ENCODE measurements at places on chromosomes 4 and X. TPM values are rescaled to one million over a fixed set of nuclear protein-coding genes. Genes with fewer than 3 reads are reported as not detected.

DNA sequence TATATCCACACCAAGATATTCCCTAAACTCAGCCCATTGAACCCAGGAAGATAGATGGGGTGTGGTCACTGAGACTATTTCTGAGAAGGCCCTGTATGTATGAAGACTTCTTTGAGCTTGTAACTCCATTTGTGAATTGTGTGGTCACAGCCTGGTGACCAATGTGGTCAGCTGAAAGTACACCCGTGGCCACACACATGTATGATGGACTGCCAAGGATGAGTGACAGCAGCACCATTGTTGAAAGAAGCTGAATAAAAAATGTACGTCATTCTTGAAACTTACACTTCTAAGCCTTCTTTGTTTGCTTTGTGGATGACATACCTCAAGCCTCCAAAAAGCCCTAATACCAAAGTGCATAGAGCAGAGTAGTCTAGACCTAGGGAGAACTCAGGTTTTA lies 581.4 kb downstream of the RAB28 start:
- no peak for DNase-seq

DNA sequence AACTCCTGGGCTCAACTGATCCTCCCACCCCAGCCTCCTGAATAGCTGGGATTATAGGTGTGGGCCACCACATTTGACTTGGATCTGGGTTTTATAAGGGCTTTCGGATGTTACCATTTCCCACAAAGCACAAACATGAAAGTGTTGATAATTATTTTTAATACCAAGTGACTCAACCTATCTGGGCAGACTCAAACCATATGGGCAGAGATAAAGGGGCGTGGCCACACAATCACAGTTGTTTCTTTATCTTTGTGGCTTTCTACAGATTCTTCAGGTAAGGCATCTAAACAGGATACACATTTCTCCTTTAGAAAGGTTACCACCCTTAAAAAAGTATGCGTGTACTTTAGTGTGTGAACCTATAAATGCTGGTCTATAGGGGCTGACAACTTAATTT lies 122.5 kb downstream of the ZNF827 start:
- DNase-seq = no peak

DNA sequence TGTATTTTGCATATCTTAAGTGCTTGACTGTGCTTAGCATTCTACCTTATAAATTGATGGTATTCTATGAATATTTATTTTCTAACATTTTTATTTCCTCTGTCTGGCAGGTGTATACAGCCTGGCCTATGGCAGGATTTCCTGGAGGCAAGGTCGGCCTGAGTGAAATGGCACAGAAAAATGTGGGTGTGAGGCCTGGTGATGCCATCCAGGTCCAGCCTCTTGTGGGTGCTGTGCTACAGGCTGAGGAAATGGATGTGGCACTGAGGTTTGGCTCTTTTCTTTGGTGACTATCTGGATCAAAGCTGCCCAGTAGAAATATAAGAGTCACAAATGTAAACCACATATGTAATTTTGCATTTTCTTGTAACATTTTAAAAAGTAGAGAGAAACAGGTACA lies 6.5 kb upstream of the NUDT6 start:
- no peak for DNase-seq

DNA sequence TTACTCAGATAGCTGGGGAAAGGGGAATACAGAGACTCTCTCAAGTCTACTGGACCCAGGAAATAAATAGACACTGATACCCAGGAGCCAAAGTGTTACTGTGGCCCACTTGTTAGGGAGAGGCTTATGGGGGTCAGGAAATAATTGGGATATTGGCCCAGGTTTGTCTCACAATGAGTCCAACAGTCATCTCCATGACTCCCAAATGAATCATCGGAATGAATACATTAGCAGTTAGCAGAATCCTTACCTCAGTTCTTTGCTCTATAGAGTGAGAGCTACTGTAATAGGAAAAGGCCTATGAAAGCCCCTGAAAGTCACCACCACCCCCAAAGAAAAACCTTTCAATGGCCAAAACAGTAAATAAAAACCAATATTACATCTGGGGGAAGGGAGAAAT lies 42.4 kb upstream of the ARHGEF6 start:
- no peak for DNase-seq

DNA sequence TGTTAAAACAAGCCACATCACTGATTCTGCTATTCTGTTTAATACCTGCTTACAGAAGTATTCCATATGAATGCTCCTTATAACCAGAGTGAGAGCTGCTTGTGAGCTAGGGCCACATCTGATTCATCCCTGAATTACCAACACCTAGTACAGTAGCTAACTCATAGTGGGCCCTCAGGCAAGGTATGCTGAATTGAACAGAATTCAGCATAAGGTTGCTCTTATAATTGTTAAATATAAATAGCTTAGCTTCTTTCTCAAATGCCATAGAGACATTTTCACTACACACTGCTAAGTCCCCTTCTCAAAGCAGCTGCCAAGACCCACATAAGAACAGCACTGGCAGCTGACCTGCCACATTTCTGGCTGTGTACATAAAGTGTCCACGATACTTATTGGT lies 27.0 kb upstream of the MCF2 start:
- no peak for DNase-seq

- no peak for DNase-seq
Observed at GRCh38 chr4:81504112-81505003, 32.7 kb upstream of the RASGEF1B start.

Gene IL2
- total RNA-seq = not detected

Gene HTT
- 108 TPM for total RNA-seq

Gene TFDP3
- not detected for total RNA-seq

Gene PAGE1
- total RNA-seq = not detected

Gene ELF2
- 62.0 TPM for total RNA-seq

Gene SMR3B
- total RNA-seq = not detected
